ENCODE measurements at places on chromosomes 6 and 20. TPM values are rescaled to one million over a fixed set of nuclear protein-coding genes. Genes with fewer than 3 reads are reported as not detected.

DNA sequence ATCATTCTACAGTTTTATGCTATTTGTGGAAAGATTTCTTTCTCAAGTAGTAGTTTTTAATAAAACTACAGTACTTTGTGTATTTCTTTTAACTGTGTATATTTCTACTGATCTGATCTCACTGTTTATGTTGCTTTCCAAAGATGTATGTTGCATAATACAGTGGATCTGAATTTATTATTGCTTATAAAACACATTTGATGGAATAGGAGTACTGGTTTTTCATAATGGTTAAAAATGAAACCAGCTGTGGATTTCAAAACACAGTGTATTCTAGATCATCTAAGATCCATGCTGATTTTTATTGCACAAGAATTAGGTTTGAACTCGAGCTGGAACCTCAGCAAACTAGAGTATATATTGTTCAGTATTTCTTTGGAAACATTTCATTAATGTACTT is 8.0 kb downstream of the NKX2-4 start:
- DNase-seq = no peak

GRCh38 chr6:43444036-43444435 is 11.3 kb downstream of the DLK2 start:
- DNase-seq = no peak

GRCh38 chr20:24149175-24149574 is 160.6 kb upstream of the GGTLC1 start:
- DNase-seq = no peak

The GPX5 gene
- total RNA-seq = not detected

DNA sequence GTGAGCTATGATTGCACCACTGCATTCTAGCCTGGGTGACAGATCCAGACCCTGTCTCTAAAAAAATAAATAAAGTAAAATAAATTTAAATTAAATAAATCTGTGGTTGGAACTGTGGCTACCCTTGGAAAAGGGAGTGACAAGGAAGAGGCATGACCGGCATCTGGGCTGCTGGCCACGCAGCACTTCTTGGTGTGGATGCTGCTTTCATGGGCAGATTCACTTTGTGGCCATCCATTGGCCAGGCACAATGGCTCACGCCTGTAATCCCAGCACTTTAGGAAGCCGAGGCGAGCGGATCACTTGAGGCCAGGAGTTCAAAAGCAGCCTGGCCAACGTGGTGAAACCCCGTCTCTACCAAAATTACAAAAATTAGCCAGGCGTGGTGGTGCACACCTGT is 16.1 kb downstream of the EBF4 start:
- DNase-seq = no peak

GRCh38 chr6:36871686-36872085 is 2.9 kb downstream of the PPIL1 start:
- DNase-seq = no peak

The SRMS gene
- total RNA-seq = not detected

DNA sequence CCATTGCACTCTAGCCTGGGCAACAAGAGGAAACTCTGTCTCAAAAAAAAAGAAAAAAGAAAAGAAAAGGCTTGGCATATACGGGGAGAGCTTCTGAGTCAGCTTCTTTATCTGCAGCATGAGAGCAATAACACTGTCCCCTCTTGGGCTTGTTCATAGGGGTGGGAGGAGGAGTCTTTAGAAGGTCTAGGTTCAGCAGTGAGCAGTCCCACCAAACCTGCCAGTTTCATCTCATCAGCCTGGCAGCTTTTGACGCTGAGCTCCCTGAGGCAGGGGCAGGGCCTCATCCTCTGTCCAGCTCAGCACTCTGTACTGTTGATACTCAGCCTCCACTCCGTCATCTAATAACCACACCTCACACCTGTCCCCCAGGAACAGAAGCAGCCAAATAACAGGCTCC is 5.6 kb upstream of the C6orf132 start:
- no peak for DNase-seq

The MED20 gene
- 49.4 TPM for total RNA-seq

GRCh38 chr20:64142590-64142989 is 21.7 kb upstream of the MYT1 start:
- DNase-seq = no peak

DNA sequence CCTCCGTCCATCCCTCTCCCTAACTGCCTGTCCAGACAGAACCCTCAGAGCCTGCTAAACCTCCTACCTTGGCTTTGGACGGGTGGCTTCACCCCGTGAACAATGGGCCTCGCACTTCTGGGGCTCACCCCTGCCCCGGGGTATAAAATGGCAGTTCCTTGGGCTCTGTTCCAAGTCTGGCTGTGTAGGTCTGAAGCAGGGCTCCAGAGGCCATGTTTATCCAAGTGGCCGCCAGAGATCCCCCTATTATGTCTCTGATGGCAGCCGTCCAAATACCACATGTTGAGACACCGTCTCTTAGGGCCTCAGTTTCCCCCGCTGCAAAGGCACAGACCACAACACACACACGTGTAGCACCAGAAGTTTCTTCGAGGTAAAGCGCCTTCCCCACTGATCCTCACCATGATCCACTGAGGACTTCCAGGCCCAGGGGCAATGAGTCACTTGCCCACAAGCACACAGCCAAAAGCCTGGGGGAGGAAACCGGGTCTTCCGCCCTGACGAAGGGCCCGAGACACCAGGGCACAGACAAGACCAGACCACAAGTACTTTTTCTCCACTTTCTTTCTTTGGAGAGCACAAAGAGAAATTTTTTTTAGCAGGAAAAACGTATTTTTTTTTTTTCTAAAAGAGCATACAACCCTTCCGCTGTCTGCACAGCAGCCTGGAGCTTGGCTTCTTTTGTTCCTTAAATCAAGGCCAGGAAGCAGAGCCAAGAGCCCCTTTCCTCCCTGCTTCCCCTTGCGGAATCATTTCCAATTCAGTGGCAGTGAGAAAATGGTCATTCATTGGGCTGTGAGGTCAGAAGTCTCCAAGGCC is 11.8 kb downstream of the CPNE5 start:
- DNase-seq = peak; percentile 21

GRCh38 chr6:132907231-132907630 is 92.9 kb downstream of the RPS12 start:
- no peak for DNase-seq

GRCh38 chr20:40636486-40636885 is 52.5 kb downstream of the MAFB start:
- no peak for DNase-seq

DNA sequence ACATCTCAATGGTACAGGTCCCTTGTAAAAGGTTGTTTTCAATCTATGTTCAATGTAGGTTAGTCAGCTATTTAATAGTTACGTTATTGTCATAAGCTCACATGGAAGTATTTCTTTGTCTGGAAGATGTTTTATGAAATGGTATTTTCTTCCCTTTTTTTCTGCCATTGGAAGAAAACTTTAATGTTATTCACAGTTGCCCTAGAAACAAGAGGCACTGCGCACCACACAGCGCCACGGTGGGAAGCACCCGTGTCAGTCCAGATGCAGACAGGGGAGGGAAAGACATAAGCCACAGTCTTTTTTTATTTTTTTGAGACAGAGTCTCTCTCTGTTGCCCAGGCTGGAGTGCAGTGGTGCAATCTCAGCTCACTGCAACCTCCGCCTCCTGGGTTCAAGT is 82.1 kb downstream of the GCNT2 start:
- no peak for DNase-seq

The TP53TG5 gene
- total RNA-seq = not detected

DNA sequence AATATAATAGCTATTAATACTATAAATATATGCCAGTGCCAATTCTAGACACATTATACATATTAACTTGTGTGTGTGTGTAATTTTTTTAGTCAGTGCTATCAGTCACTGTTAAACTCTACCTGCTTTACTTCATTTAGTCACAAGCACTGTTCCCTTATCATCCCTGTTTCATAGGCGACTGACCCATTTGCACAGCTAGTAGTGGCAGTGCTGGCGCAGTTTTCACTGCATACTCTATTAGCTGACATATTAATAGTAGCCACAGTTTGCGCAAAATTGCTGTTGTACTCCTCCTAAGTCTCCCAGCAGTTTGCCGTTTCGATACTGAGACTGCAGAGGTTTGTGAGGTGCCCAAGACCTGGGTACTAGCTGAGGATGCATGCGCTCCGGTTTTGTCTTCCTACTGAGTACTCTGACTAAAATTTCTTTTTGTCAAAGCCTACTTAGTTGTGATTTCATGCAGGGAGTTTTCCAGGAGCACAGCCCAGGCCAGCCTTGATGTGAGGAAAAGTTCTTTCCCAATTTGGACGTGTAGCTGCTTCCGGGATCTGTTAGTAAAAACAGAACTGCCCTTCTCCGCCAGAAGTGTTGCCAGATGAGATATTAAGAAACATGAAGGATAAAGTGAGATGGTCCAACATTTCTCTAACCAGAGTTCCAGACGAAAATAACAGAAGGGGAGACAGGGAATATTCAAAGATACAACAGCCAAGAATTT is 5.6 kb downstream of the BAG2 start:
- DNase-seq = no peak

DNA sequence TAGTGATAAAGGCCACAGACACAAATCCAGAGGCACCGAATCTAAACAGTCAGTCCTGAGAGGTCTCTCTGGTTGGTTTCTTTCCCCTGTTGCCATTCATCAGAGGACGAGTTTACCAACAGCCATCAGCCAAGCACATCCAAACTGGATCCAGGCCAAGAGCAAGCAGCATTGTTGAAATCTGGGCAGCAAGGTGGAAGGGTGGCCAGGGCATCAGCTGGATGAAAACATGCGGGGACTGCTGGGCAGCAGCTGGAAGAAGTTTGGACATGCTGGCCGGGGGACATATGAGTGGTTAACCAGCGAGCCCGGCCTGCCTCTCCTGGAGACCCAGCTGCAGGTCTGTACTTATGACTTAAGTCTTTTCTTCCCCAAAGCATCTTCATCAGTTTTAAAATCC is at the start of gene SMIM28:
TSS of gene SMIM28 (plus strand) at position 62 of the 400 bp plus-strand sequence. CDS start at position 230, 168 bp downstream.
- DNase-seq = no peak

GRCh38 chr6:63303476-63303875 is 16.3 kb downstream of the LGSN start:
- DNase-seq = no peak

The IL20RA gene
- total RNA-seq = not detected

The SALL4 gene
- not detected for total RNA-seq

The OTOR gene
- total RNA-seq = not detected

The NKX2-2 gene
- total RNA-seq = 0.56 TPM

- no peak for DNase-seq
Observed at GRCh38 chr6:65098349-65098748, 608.7 kb downstream of the EYS start.

DNA sequence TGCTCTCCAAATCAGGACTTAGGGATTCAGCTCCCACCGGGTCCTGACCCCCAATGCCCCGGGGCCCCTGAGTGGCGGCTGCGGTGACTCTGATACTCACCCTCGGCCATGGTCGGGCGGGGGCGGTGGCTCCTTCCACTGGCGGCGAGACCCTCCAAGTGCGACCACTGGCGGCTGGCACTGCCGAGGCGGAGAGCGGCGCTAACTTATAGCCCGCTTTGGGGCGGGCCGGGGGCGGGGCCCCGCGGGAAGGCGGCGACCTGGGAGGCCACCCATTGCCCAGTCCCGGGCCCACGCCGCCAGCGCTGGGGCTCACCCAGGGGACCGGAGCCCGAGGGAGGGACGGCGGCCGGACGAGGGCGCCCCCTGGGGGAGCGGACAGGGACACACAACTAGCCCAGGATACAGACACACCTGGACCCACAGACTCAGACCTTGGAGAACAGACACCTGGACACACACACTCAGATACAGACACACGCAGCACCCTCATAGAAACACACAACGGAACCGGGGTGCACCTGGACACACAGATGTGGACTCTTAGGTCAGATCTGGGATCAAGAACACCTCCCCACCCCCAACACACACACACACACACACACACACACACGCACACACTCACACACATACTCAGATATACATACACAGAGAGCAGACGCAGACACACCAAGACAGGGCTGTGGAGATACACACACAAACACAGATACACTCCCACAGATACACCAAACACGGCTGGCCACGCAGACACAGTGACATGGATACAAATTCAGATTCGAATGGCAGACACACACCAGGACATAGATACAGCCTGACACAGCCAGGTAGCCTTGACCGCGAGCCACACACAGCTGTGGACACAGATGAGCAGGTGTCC is at the start of gene TGM2:
TSS of gene TGM2 (minus strand) at position 182 of the 877 bp plus-strand sequence. CDS start at position 110, 72 bp downstream.
- DNase-seq = peak; percentile 59

- DNase-seq = no peak
Observed at GRCh38 chr20:50110141-50111047, 2.6 kb downstream of the UBE2V1 start.

DNA sequence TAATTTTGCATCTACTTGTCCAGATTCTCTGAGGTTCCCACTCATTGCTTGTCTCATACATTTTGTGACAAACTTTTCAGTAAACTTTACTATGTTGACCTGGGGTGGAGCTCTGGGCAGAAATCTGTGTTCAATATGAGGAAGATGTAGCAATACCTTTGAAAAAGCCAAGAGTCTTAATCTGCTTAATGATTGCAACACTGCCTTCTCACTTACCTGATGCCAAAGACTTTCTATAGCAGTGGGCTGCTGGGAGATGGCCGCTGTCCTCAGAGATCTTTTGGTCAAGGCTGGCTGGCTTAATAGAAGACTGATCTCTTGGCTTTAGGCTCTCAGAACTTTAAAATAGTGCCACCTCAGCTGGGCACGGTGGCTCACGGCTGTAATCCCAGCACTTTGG is 70.1 kb upstream of the RBM24 start:
- DNase-seq = no peak

- DNase-seq = no peak
Observed at GRCh38 chr6:13528232-13528631, 40.8 kb upstream of the GFOD1 start.

The TREM2 gene
- not detected for total RNA-seq

DNA sequence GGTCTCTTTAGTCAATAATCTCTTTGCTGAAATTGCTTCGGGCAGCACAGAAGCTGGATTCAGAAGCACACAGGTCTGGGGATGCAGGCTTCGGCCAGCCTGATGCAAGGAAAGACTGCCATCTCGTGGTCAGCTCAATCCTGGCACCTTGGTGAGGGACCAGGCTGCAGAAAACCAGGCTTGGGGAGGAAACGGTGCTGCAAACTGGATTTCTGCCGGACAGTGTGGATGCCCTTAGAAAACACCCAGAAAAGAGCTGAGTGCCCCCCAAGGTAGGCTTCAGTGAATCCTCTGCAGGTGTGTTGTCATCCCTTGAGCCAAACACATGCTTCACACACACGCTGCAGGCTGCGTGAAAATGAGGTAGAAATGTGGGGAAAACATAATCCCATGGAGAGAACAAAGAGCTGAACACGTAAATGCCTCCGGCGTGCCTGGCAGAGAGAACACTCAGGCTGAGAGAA is 89.8 kb upstream of the PAX1 start:
- peak; percentile 67 for DNase-seq

The POM121L2 gene
- total RNA-seq = not detected

DNA sequence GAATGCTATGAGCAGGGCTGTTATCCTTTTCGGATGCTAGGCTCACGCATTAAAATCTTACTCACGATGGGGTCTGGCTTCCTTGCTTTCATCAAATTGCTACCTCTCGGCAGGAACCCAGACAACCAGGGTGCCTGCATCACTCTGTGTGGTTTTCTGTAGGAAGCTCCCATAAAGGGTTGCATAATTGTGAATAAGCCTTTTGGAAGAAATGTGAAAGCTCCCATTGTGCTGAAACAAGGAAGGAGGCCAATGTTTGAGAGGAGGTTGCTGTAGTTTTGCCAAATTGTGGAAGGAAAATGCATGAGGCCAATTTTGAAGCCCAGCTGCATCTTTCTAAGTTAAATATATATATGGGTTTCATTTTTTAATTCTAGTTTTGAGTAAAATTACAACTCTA is 615.5 kb downstream of the C6orf118 start:
- no peak for DNase-seq

The MUCL3 gene
- not detected for total RNA-seq
